GM18507 (cell line): ENCODE measurements at places on chromosomes 7 and 10.

- DNase-seq, result no peak
Observed at GRCh38 chr7:51757960-51758359, 441.4 kb upstream of the COBL start.

GRCh38 chr7:618539-619367, 99.1 kb upstream of the PDGFA start:
- no peak for DNase-seq

- DNase-seq, result no peak
Observed at GRCh38 chr7:69199041-69199440, 399.2 kb upstream of the AUTS2 start.

DNA sequence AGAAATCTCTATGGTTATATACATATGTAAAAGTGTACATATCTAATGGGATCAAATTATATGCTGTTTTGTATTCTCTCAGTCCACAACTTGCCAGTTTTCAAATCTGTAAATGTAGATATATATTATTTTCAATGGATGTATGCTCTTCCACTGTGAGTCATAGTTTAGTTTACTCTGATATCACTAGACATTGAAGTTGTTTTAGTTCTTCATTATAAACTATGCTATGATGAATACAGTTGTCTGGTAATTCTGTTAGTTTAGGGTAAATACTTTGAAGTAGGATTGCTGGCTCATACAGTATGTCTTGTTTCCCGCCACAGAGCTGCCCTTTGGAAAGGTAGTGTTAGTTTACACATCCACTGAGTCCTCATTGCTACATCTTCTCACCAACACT, 25.2 kb downstream of the SDK1 start:
- no peak for DNase-seq

DNA sequence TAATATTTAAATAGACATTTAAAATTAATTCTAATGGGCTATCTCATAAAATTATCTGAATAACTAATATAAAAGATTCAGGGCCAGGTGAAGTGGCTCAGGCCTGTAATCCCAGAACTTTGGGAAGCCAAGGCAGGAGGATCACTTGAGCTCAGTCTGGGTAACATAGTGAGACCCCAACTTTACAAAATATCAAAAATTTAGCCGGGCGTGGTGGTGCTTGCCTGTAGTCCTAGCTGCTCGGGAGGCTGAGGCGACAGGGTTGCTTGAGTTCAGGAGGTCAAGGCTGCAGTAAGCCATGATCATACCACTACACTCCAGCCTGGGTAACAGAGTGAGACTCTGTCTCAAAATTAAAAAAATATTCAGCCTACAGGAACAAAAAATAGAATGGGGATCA, 12.5 kb downstream of the NOBOX start:
- DNase-seq, result no peak

GRCh38 chr10:4894335-4894734, 68.3 kb downstream of the AKR1E2 start:
- no peak for DNase-seq

DNA sequence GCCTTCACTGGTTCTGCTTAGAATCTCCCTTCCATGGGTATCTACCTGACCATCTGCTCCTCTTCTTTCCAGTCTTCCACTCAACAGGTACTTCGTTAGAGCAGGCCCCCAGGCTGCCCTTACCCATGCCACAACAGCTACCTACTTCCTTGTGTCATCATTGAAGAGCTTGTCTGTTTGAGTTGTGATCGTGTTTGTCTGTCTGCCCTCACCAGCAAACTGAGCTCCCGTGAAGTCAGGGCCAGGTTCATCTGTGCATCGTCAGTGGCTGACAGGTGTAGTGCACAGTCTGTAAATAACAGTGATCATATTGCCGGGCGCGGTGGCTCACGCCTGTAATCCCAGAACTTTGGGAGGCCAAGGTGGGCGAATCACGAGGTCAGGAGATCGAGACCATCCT, 5.0 kb downstream of the NIPSNAP2 start:
- no peak for DNase-seq

DNA sequence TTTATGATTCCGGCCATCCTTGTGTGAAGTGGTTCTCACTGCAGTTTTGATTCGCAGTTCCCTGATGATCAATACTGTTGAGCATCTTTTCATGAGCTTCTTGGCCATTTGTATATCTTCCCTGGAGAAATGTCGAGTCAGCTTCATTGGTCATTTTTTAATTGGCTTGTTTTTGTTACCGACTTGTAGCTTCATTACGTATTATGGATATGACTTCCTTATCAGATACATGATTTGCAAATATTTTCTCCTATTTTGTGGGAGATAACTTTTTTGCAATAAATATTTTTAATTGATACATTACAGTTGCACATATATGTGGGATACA, 27.4 kb upstream of the TPK1 start:
- DNase-seq, result no peak

GRCh38 chr10:61547297-61547696, 94.1 kb upstream of the TMEM26 start:
- no peak for DNase-seq

DNA sequence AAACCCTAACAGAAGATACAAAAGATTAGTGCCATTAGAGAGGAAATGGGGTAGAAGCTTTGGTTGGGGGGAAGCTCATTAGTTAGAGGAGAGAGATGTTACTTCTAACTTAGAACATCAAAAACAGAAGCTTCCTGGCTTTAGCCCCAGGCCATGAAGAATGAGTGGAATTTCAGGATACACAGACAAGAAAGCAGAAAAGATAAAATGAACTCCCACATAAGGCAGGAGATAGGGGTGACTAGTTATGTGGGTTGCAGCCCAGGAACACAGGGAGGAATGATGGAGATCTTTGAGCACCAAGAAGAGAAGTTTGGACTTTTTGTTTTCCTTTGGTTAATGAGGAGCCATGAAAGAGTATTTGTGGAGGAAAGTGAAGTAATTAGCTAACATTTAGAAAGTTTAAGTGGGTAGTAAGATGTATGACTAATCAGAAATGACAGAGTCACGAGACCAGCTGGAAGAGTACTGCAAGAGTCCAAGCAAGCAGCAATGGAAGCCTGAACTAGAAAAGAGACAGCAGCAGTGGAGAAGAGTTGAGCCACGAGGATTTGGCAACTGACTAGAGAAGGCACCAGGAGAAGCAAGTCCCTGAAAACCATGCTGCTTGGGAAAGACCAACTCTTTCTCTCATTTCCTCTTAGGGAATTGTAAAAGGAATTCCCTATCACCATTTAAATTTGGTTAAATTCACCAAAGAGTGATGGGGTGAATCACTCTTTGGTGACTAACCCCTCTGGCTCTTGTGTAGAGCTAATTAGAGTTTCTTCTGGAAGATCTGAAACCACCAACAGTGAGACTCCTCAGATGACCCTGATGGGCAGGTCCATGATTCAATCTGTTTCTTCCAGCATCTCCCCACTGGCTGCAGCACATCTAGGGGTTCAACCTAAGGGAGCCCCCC, 131.9 kb downstream of the KCNMA1 start:
- DNase-seq, result no peak

DNA sequence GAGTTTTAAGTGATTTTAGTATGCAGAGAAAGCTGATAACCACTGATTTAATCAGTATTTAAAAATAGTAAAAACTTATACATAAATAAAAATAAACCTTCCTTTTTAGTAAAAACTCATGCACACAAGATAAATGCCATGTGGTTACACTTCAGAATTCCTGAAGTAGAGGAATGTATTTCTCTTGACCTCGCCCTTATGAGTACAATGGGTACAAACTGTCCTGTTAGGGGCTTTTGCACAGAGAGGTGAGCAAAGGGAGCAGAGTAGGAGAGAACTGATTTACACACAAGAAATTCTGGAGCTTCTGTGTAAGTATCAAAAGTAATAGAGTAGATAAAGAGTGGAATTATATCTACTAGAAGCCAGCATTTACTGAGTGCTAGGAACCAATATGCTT, 279.6 kb downstream of the PPP1R3A start:
- DNase-seq, result no peak

DNA sequence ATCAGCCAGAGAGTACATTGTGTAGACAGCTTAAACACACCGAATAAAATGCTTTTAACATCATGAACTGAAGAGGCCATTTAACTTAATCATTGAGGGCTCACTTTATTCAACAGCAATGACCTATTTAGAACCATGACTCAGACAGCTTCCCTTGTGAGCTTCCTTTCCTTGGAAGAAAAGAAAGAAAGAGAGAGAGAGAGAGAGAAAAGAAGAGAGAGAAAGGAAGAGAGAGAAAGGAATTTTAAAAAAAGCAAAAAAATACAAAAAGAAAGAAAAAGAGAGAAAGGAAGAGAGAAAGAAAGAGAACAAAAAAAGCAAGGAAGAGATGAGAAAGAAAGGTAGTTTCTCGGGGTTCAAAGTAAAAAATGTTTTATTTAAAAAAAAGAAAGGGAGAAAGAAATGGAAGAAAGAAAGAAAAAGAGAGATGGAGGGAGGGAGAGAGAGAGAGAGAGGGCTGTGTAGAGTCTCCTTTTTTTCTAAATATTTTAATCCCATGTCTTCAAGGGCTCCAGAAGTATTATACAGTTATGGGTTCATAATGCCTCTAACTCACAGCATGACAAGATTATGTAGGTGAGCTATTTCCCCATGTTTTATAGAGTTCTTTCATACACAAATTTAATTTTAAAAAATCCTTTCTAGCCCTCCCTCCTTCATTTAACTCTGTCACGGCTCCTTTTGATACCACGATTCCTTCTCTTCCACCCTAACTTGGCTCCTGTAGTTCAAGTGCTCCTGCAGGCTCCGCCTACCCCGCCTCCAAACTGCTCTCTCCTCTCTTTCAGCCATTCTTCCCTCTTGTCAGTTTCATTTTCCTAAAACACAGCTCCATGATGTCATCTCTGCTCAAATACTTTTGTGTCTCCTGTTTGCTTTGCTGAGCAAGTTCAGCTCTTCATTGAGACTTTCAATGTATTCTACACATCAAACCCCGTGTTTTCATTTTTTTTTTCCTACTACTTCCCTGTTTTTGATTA, 85.5 kb downstream of the PRTFDC1 start:
- DNase-seq, result no peak

DNA sequence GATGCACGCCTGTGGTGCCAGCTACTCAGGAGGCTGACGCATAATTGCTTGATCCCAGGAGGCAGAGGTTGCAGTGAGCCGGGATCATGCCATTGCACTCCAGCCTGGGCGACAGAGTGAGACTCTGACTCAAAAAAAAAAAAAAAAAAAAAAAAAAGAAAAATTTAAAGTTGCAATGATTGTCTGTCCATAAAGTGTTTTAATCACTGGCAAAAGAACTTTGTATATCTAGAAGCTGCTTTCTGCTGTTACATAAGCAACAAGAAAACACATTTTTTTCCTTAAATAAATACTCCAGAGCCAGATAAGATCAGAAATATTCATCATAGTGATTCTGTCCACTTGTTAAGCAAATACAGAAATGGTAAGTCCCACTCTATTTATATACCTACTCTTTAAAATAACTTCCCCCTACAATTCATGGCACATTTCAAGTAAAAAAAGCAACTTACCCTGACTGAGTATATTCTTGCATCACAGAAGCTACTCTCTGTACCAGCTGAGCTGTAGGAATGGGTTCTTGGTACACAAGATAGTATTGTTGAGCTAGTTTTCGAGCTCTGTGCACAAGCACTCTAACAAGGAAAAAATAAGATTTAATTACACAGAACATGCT, 7.6 kb downstream of the PSMA2 start:
- no peak for DNase-seq

DNA sequence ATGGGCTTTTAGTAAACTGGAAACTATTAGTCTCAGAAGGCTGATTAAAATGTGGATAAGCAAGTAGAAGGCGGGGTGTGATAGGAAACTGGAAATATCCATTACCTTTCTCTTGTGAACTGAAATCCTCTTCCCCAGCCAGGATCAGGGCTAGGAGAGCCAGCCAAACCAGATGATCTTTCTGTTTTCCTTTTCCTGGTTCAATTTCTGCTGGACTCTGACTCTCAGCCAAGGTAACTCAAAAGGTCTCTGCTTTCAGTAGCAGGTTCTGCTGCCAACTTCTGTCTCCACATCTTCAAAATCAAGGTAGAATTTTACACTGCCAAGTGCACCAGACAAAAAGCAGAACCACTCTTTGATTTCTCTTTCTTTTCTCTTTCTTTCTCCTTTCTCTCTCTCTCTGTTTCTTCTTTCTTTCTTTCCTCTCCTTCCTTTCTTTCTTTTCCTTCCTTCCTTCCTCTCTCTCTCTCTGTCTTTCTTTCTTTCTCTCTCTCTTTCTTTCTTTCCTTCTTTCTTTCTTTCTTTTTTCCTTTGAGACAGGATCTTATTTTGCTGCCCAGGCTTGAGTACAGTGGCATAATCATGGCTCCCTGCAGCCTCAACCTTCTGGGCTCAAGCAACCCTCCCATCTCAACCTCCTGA, 30.8 kb downstream of the OTUD1 start:
- DNase-seq, result no peak

- DNase-seq, result no peak
Observed at GRCh38 chr7:40793132-40793531, 658.3 kb downstream of the SUGCT start.

- no peak for DNase-seq
Observed at GRCh38 chr10:50152792-50153272, 85.1 kb downstream of the WASHC2A start.

DNA sequence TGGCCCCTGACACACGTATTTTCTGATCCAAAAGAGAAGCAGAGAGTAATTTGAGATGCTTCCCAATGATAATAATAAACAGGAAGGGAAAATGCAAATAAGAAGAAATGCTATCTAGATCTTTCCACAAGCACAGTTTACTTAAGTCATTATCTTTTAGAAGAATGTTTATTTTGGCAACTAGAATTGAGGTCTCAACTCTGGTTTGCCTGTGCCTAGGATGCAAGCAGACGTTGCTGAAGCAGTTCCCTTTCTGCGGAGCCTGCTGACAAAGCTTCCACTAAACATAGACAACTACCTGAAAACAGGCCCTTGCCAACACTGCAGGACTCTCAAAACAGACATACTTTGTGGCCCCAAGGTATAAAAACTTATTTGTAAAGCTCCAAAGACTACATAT, 315.8 kb upstream of the POM121L12 start:
- DNase-seq, result no peak

GRCh38 chr7:2498708-2499107, 20.9 kb upstream of the LFNG start:
- DNase-seq, result no peak

DNA sequence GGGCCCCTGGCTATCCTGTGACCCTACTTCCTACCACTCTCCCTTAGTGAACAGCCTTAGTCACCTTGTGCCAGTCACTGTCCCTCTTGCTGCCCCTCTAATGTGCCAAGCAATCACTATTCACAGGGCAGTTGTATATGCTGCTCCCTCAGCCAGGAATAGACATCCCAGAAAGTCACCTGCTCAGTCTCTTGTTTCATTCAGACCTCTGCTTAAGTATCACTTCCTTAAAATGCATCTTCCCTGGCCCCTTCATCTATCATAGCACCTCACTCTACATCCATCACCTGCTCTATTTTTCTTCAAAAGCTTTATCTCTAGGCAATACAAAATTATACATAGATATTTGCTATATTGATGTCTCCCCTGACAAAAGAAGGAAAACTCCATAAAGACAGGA, 328.4 kb upstream of the NFE2L3 start:
- no peak for DNase-seq

GRCh38 chr7:124032369-124033094, at the start of gene TMEM229A:
TMEM229A (minus strand) TSS chr7:124033067; CDS start chr7:124033003, 64 bp downstream.
- no peak for DNase-seq
